Naive thymus-derived CD8-positive, alpha-beta T cell (primary cell): ENCODE measurements at places on chromosomes 5 and 9.

DNA sequence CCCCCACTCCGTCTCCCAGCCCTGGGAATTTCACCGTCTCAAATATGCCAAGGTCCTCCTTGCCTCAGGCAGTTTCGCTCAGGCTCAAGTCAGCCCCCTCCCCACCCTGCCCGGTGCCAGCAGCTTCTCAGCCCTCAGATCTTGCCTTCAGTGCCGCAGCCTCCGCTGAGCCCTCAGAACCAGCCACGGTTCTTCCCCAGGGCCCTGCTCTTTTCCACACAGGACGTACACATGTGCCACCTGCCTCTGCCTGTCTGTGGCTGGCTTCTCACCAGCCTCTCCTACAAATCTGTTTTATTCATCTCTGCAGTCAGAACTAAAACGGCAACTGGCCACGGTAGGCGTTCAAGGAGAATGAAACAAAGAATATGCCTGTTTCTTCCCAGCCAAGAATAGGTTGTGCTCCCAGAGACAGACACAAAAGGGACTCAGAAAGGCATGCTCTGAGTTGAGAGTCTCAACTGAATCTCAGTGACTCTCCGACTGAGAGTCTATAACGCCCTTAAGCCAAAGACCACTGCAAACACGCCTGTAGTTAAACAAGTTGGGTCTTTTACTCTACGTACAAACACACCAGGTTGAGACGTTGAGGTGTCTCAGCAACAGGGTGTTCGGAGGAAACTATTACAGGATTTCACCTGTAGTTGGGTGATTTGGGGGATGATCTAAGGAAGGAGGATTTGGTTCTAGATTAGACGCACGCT is 10.6 kb upstream of the GRIN1 start:
- no peak for DNase-seq

GRCh38 chr9:13645557-13645956 is 366.1 kb upstream of the MPDZ start:
- DNase-seq: no peak

GRCh38 chr9:112647596-112647995 is 70.3 kb downstream of the INIP start:
- DNase-seq: no peak

- no peak for DNase-seq
Observed at GRCh38 chr5:153546566-153546965, 56.1 kb downstream of the GRIA1 start.

DNA sequence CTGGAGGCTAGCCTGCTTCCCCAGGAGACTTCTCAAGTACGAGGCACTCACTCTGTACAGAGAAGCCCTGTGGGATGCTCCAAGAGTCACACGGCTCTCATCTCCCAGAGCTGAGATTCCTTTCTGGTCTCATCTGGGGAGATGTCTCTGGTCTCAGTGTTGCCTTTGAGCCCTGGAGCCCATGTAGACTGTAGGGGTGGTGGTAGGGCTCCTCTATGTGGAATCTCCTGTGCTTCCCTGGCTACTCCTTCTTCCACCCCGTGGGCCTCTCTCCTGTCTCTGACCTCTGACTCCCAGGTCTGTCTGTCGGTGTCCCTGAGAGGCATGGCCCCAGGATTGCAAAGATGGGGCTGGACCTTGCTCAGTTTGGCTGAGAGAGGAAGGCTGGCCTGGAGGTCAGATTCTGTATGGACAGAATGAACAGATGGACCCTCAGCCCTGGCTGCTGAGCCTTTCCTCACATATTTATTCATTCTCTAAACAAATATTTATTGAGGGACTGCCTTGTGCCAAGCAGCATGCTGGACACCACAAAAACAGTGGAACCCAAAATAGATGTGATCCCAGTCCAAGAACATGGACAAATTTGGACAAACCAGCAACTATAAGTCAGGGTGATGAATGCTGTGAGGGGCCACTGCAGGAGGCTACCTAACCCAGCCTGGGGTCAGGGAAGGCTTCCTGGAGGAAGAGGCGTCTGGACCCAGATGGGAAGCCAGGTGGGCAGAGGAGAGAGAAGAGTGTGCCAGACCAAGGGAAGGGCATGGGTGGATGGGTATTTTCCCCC is 2.6 kb downstream of the CCL19 start:
- no peak for DNase-seq
